Activated naive CD4-positive, alpha-beta T cell (primary cell): ENCODE measurements at places on chromosomes 2 and 18.

DNA sequence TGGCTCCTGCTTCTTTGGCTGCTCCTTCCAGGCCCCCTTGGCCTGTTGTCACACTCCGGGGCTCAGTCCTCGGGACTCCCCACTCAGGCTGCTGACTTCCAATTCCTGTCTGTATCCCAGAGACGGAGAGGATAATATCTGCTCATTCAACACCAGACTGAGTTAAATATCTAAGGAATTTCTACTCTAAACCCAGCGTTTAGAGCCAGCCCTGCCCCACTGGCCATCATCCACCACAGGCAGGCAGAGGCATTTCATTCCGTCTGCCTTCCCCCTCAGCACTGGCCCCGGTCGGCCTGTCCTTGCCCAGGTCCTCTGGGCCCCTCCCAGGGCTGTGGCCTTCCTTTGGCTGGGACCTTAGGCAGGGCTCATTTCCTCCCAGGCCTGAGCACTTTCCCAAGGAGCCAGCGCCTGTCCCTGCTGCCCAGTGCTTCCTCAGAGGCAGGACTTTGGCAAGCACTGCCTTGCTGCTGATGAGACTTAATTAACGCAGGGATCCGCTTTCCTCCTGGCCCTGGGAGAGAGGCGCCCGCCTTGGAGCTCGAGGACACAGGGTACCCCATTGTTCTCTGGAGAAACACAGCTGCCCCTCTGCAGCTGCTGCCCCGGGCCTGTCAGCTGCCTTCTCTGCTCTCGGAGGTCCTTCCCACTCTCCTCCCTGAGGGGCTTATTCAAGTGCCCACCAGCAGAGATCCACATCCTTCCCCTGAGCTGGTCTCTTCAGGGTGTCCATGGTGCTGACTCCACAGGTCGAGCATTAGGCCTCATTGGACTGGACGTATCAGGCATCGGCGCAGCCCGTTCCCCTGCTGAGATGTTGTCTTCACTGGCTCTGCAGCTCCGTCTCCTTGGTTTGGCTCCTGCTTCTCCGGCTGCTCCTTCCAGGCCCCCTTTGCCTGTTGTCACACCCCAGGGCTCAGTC, 42.8 kb downstream of the ATOH8 start:
- no peak for DNase-seq

GRCh38 chr2:205700331-205701132, 18.2 kb downstream of the NRP2 start:
- no peak for DNase-seq

DNA sequence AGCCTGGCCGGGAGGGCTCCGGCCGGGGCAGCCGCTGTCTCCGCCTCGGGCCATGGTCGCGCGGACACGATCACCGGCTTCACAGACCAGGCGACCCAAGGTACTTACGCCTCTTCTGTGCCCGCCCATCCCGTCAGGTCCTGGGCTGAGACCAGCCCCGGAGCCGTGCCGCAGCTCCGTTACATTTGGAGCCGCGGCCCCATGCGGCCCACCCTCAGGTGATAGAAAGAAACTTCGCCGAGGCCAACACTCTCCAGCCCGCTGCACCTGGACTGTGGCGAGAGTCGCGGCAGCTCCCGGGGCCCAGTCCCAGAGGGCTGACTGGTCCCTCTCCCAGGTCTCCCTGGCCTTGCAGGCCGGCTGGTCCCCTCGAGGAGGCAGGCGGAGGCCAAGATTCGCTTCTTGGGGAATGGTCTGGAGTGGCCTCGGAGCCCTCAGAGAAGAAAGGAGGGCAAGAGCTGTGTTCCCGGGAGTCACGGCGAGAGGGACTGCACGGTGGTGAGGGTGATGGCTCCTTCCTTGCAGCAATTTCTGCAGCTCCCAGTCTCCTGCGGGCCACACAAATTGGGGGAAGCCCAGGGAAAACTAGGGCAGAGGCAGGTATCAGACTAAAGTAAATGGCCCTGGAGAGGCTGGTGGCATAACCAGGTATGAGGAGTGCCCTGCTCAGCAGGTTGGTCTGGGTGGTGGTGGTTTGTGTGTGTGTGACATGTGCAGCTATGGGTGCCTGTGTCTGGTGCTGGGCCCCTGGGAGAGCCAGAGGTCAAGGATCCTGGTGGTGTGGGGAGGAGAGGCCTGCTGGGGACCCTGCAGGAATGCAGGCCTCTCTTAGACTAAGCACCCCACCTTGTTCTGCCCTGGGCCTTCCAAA, 822 bp downstream of the GDF7 start:
- DNase-seq = no peak

DNA sequence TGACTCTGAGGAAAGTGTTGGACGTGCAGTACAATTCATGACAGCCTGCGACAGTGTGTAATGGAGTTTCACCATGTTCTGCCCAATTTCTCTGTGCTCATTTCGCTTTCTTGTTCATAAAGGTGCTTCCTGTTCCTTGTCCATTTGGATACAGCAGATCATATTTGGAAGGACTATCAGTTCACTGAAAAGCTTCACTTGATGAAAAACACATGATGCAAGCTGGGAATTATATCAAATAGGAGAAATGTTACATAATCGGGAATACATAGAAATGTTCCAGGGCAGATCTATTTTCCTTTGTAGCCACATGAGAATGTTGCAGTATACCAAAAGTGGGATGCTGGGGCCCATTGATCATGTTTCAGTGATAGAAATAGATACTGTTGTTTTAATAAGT, 266.3 kb upstream of the SLC14A2 start:
- DNase-seq = no peak

GRCh38 chr2:60296219-60296955, 257.1 kb downstream of the BCL11A start:
- no peak for DNase-seq

- no peak for DNase-seq
Measured at GRCh38 chr2:218256612-218257350, 4.0 kb upstream of the GPBAR1 start.

GRCh38 chr18:23311351-23312121, 141.6 kb upstream of the RIOK3 start:
- DNase-seq = no peak

- no peak for DNase-seq
Measured at GRCh38 chr2:232839411-232840079, 30.5 kb upstream of the SNORC start.

GRCh38 chr2:130985206-130985780, 108.0 kb downstream of the FAM168B start:
- no peak for DNase-seq

GRCh38 chr2:191036363-191036762, 22.4 kb upstream of the STAT1 start:
- no peak for DNase-seq

DNA sequence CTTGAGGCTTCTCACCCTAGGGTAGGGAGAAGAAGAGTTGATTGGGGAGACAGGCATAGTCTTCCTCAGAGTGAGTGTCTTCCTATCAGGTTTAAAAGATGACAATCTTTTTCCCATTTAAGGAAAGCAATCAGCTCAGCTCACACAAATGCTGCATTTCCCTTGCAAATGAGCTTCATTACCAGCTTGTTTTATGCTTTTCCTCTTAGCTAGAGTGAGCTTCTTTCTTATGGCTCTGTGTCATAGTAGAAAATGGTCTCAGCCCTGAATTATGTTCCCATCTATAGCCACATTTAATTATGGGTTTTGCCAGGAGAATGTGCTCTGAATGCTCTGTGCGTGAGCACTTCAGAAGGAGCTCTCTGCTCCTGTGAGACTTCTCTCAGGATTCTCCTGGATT, 112.8 kb upstream of the NCK2 start:
- DNase-seq = no peak
